ENCODE measurements at places on chromosomes 4 and X.

GRCh38 chr4:40299811-40300292 lies 35.3 kb upstream of the CHRNA9 start:
- DNase-seq = no peak

- DNase-seq = no peak
Measured at GRCh38 chr4:177182166-177182565, 127.5 kb upstream of the NEIL3 start.

- DNase-seq = no peak
Measured at GRCh38 chrX:45134315-45134731, 66.4 kb downstream of the DIPK2B start.

DNA sequence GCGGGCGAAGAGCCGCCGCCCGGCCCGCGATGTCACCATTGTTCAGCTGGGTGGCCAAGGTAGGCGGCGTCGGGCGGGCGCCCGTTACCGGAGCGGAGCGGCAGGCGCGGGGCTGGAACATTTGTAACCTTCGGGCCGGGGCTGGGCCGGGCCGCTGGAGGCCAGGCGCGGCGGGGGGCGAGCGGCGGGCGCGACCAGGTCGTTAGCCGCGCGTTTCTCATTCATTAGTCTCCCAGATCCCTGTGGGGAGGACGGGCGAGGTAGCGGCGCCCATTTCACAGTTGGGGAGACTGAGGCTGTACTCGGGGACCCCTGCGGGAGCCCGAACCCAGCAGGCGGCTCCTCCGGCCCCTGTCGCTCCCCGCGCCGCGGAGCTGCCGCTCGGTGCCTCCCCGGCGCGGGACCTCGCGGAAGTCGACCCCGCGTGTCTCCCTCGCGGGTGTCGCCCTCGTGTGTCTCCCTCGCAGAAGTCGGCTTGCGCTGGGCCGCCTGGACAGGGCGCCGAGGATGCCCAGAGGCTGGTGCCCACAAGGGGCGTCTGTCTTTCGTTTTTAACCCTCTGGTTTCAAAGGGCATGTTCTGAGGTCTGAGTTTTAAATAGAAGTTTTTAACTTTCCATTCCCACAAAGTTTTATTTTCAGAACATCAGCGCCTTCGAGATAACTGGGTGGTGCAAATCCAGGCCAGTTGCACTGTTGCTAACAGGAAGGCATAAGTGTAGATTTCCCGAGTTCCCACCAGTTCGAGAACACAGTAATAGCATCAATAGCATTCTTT lies 17.5 kb downstream of the PTTG2 start:
- peak; percentile 91 for DNase-seq

GRCh38 chr4:70801265-70801809 lies 38.4 kb downstream of the GRSF1 start:
- DNase-seq = no peak

DNA sequence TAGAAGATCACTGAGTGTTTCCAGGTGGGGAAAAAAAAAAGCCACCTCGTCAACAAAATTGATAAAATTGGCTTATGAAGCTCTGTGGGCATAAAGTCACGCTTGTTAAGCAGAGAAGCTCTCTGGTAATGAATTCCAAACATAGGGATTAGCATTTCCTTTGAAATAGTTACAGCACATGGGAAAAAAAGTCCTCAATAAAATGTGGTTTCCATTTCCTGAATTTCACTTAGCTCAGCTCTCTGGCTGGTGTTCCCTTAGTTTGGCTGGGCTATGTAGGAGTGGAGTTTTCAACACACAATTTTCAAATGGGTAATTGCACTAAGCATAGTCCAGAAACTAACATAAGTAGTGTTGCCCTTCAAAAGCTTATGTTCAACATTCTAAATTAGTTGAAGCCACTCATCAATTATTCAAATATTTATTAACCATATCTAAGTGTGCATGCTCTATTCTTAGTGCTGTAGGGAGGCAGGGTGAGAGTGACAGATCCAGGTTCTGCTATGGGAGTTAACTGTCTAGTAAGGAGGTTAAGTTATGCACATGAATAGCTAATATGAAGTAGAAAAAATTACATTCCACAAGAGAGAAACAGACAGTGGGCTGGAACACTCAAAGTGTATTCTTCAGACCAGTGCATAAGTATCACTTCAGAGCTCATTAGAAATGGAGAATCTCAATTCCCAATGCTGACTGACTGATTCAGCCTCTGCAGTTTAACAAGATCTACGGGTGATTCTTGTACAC lies 445.7 kb downstream of the SMARCA1 start:
- DNase-seq = no peak

DNA sequence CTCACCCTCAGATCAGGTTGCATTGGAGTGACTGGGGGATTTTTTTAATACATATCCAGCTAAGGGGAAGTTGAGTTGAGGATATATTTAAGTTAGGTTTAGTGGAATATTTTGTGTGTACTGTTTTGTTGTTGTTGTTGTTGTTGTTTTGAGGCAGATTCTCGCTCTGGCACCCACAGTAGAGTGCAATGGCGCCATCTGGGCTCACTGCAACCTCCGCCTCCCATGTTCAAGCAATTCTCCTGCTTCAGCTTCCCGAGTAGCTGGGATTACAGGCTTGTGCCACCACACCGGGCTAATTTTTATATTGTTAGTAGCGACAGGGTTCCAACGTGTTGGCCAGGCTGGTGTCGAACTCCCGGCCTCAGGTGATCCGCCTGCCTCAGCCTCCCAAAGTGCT lies 38.6 kb upstream of the ATP6AP2 start:
- DNase-seq = no peak

DNA sequence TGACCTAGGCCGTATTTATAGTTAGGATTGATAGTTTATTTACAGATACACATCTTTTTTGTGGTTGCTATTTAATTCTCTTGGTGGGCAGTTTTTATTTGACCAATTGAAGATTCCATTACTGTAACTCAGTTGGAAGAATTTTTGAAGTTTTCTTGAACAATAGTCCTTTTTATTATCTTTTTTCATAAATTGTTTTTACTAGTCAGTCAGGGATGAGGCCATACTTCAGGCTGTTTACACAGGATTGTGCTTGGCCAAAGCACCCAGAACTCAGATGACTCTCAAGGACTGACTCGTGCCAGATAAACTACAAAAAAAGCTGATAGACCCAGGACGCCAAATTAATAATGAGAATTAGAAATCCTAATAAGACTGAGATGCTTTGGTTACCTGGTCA lies 7.0 kb downstream of the HERC3 start:
- DNase-seq = no peak

- no peak for DNase-seq
Measured at GRCh38 chr4:188316391-188316790, 177.2 kb downstream of the TRIML1 start.

GRCh38 chrX:44871931-44872820 lies 812 bp upstream of the KDM6A start:
- DNase-seq = peak; percentile 76

GRCh38 chrX:44060221-44060620 lies 87.0 kb upstream of the NDP start:
- DNase-seq = no peak

- no peak for DNase-seq
Measured at GRCh38 chr4:149047368-149047767, 605.2 kb upstream of the NR3C2 start.

- DNase-seq = no peak
Measured at GRCh38 chr4:150280081-150280895, 202.0 kb downstream of the DCLK2 start.

- no peak for DNase-seq
Measured at GRCh38 chrX:78540171-78540570, 119.0 kb downstream of the RTL3 start.

DNA sequence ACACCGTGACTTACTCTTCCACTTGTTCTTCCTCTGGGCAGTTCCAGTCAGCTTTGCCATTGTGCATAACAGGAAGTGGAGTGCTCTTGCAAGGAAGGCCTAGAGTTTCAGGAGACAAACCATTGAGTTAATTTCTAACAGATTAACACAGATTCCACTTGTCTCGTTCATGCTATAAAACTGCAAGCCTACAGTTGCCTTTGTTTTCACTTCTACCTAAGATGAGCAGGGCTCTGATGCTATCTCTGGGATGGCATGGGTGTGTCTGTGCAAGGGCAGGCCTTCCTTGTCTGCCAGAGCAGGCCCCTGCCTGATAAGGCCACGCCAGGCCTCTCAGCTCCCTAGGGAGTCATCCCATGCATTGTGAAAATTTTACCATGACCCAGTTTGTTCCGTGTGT lies 67.7 kb upstream of the PGRMC2 start:
- no peak for DNase-seq

DNA sequence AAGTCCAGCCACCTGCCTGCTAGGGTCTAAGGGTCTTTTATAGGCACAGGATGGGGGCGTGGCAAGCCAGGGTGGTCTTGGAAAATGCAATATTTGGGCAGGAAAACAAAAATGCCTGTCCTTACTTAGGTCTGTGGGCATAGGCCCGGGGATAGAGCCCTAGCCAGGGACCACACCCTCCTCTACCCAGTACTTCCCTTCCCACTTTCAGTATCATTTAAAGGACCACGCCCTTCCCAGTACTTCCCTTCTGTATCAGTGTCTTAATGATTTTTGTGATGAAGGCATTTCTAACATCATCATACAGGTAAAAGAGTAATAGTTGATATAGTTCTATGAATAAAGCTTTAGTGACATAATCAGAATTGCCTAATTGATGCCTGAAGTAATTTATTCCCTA lies 11.4 kb downstream of the BANK1 start:
- DNase-seq = no peak

DNA sequence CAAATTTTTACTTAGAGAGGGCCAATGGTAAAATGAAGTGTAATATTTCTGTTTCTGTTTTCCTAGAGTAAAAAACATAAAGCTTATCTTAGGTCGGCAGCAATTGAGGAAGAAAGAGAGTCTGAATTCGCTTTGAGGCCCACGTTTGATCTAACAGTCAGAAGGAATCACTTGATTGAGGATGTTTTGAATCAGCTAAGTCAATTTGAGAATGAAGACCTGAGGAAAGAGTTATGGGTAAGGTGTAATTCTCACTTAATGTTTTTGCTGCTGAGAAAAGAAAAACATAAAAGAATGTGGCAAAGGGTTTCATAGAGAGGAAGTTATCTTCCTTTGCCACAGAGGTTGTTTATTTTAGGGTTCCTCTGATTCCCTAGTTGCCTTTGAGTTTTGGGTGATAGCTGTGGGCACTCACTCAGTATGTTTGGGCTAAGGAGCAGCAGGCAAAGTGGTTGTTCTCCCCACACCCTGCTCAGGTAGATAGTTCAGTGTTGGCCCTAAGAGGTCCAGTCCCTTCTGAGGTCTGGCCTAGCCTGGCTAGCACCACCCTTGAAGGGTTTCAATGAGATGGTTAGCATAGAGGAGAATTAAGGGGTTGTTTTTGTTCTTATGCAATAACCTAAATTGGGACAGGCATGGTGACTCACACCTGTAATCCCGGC lies 32.3 kb downstream of the HERC5 start:
- DNase-seq = no peak

DNA sequence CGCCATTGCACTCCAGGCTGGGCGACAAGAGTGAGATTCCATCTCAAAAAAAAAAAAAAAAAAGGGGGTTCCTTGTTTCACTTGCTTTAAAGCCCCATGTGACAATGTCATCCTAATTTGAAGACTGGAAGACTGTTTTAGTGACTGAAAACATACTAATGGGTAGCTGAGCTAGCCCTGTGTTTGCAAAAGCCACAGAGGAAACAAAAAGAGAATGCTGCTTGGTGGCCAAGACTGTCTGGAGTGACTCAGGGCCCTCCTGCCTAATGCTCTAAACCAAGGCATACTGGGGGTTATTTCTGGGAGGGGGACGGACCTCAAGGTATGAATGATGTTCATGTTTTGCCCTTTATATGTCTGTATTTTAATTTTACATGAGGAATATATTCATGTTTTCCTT lies 16.0 kb downstream of the HPSE start:
- no peak for DNase-seq

GRCh38 chrX:132480581-132481203 lies 8.1 kb downstream of the MBNL3 start:
- peak; percentile 69 for DNase-seq

- no peak for DNase-seq
Measured at GRCh38 chrX:32137525-32137924, 1065.7 kb upstream of the FTHL17 start.

- DNase-seq = no peak
Measured at GRCh38 chrX:12052109-12052508, 86.2 kb upstream of the FRMPD4 start.

DNA sequence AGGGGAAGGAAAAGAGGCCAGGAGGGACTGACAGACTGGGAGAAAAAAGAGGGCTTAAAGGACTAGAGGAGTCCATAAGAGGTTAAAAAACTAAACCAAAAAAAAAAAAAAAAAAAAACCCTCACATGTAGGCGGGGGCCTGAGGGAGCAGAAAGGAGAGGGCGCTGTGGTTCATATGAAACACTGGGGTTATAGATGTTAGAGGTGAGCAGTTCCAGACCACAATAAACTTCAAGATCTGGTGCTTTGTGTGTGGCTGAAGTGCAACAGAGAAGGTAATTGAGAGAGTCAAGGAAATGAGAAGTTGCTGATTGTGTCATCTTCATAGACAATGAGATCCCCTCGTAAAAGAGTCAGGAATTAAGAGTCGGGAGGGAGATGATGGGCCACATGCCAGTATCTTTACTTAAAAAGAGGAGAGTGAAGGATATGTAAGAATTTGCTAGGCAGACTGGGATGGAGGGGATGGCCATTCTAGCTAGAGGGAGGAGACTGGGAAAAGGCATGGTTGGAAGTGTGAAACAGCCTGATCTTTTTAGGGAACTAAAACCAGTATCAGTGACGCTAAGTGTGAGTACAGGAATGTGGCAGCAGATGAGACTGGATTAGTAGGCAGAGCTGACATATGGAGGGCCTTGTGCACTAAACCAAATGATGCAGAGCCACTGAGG lies 18.4 kb upstream of the OGT start:
- DNase-seq = no peak

- no peak for DNase-seq
Measured at GRCh38 chr4:6929339-6929811, 19.7 kb downstream of the TBC1D14 start.

DNA sequence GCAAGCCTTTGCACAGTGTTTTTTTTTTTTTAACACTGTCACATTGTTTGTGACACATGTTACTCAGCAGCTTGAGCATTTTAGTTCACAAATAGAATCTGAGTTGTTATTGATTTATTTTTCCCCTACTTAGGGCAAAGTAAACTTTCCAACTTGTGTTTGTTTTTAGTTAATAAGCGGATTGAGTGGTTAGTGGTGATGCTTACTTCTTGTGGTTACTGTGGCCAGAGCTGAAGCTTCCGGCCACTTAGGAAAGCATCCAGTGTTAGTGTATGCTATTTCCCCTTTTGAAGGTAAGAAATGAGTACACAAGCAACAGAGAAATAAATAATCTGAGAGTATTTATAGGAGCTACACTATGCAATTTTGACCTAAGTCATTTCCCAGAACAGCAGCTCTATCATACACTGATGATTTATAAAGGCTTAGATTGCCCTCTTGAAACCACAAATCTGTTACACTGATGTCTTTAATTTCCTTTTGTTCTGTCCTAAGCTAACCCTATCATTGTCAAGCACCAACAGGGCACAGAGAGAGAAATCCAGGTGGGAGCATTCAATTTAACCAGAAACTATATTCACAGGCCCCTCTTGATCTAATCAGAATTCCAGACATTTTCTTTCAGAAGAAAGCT lies 2464.6 kb downstream of the PCDH7 start:
- DNase-seq = no peak

All from activated effector memory CD4-positive, alpha-beta T cell treated with anti-CD3 and anti-CD28 coated beads, Interleukin-2, amount 50 U/mL, for 16 hours (primary cell).